ELF-1 (cell line): ENCODE measurements at places on chromosomes 5 and 9.
A peak's percentile ranks its signal among the peaks of the same experiment; 100 is the strongest.

DNA sequence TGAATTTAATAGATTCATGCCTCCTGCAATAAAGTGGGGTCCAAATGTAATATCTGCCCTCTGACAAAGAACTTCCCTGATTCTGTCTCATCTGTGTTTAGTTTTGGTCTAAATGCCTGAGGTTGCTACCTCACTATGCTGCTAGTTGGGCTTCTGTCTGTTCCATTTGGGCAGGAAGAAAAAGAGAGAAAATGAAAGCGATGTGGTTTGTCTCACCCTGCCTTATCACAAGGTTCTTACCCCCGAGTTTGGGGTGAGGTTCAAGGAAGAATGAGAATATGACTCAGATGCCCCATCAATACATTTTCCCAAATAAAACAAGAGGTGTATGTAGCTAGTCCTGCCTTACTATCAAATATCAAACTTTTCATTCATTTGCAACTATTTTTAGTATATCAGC lies 132.1 kb upstream of the MTAP start:
- no peak for DNase-seq

DNA sequence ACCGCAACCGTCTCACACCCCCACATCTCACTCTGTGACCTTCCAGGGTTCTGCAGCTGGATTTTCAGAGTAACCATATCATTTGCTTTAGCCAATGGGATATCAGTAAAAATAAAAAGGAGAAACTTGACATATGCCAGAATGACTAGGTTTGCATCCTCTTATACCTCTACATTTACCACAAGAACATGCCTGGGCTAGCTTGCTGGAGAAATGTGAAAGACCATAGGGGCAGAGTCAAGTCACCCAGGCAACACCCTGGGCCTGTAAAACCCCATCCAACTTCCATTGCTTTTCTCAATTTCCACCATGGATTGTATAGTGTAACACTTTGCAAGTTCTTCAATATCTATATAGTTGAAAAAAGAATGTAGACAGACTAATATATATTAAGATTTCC lies 731.1 kb downstream of the PTPRD start:
- DNase-seq = no peak

GRCh38 chr5:64869419-64869818 lies 100.7 kb downstream of the CWC27 start:
- no peak for DNase-seq

- DNase-seq = no peak
Measured at GRCh38 chr9:109865521-109865920, 85.5 kb downstream of the PALM2AKAP2 start.

DNA sequence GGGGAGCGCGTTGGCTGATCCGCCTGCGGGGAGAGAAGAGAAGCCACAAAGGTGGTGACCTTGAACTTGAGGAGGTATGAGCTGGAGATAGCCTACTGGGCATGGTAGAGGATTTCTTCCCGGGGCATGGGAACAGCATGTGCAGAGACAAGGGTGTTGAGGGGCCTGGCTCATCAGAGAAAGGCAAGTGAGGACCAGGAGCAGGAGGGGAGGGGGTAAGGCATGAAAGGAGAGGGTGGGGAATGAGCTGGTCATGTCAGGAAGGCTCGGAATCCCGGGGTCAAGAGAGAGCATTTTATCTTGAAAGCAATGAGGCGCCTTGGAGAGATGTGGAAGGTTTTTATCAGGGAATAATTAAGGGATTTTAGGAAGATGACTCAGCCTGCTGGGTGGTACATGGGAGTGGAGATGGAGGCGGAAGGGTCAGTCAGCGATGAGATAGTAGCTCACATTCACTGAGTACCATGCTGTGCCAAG lies 121.1 kb downstream of the LHX2 start:
- peak; percentile 54 for DNase-seq

- DNase-seq = no peak
Measured at GRCh38 chr9:85344901-85345300, 396.9 kb downstream of the AGTPBP1 start.

- no peak for DNase-seq
Measured at GRCh38 chr9:89806371-89807100, 201.7 kb downstream of the GADD45G start.

- DNase-seq = no peak
Measured at GRCh38 chr9:94706922-94707321, 19.6 kb upstream of the AOPEP start.

DNA sequence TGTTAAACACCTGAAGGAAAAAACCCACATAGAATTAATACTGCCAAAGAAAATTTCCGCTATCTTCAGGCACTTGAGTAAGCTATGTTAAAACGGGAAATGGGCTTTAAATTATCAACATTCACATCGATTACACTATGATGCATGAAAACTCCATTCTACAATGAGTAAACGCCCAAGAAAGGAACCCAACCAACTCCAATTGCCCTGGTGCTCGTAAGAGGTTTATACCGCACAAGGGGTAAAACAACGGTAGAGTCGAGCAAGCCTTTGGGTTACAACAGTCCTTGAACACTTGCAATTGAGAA lies 1.0 kb downstream of the AGTPBP1 start:
- DNase-seq = no peak

DNA sequence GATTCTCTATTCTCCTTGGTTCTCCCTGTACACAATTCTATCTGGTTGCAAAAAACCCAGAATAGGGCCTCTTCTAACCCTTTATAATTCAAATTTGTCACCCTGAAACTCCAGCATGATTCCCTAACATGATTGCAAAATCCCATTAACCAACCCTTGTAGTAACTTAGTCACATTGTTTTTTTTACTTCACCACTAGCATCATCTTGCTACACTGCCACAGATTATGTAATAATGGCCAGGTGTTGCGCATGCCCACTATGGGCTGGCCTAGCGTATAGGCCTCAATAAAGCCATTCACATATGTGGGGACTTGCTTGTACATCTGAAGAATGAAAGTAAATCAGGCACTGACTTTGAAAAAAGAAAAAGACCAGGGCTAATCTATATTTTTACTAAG lies 25.7 kb downstream of the FAM170A start:
- no peak for DNase-seq

GRCh38 chr5:118614731-118615456 lies 373.5 kb downstream of the DTWD2 start:
- DNase-seq = no peak

- DNase-seq = no peak
Measured at GRCh38 chr5:30287890-30288289, 905.6 kb upstream of the CDH6 start.

GRCh38 chr5:76626738-76627137 lies 3.5 kb upstream of the F2RL2 start:
- no peak for DNase-seq

GRCh38 chr5:14712666-14713065 lies 48.1 kb downstream of the OTULIN start:
- DNase-seq = no peak

- DNase-seq = no peak
Measured at GRCh38 chr5:92581690-92582089, 999.3 kb downstream of the NR2F1-AS1 start.

DNA sequence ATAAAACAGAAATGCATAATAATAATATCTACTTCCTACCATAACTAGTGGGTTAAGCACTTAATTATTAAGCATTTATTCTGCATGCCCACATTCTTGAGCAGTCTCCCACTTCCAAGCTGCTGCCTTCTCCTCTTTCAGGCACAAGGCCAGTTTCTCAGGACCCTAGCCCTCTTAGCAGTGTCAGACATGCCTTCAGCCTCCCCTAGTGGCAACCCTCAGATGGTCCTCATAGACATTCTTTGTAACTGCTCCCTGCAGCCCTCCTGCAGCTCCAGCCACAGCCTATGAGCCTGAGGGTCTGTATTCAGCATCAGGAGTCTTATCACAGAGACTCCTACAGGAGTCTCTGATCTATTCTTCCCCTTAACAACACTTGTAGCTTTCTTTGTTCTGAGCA lies 3.9 kb downstream of the IL9 start:
- peak; percentile 86 for DNase-seq

DNA sequence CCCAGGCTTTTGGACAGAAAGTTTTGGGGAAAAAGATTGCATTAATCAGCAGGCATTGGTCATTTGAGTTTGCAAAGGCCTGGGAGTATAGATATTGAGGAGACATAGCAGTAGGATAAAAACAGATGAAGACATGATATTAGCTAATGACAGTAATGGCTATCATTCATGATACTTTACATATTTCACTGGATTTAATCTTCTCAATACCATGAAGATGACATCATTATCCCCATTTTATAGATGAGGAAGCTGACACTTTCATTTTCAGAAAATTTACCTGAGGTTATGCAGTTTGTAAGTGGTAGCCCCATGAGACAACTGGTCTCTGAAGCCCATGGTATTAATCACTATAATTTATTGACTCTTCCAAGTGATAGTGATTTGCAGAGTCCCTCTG lies 23.0 kb downstream of the GLRA1 start:
- no peak for DNase-seq

- DNase-seq = no peak
Measured at GRCh38 chr5:150851039-150851438, 4.7 kb downstream of the IRGM start.

DNA sequence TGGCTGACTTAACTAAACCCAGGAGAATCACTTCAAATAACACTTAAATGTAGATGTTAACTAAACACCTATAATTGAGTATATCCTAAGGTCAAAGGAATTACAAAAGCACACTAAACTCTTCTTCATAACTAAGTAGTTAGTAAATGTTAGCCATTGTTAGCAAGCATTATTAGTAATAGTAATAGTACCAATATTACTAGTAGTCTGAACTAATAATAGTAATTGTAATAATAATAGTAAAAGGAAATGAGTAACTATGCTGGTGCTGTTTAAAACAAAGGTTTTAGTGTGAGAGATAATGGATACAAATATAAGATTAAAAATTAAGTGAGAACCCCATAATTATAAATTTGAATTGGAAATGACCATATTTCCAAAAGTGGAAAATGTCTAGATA lies 641.9 kb upstream of the RORB start:
- DNase-seq = no peak

DNA sequence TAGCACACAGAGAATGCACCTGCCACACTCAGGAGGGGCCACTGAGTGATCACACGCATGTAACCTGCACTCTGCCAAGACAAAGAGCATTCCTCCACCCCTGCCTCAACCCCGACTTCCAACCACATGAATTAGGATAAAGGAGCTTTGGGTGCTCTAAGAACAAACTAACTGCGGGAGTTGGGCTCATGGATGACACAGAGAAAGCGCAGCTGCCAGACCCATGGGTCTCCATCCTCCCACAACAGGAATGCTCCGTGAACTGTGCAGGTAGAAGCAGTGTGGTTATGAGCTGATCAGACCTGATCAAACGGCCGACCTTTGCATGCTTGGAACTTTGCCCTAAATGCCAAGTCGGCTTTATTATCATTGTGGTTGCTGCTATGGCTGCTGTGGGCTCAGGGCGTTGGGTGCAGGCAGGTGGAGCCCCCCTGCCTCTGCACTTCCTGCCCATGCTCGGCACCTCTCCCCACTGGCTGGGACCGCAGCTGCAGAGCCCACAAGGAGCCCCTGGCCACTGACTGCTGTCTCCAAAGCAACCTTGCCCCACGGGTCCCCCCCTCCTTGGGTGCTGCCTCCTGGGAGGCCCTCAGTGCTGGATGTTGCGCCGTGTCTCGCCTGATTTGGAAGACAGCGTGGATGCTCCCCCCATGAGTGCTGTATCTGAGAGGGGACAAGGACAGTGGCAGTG lies 2.6 kb upstream of the SLC6A3 start:
- no peak for DNase-seq

GRCh38 chr5:115432691-115433090 lies 111.9 kb downstream of the FEM1C start:
- DNase-seq = no peak

- DNase-seq = peak; percentile 67
Measured at GRCh38 chr5:60287174-60287771, 393.7 kb upstream of the PDE4D start.

DNA sequence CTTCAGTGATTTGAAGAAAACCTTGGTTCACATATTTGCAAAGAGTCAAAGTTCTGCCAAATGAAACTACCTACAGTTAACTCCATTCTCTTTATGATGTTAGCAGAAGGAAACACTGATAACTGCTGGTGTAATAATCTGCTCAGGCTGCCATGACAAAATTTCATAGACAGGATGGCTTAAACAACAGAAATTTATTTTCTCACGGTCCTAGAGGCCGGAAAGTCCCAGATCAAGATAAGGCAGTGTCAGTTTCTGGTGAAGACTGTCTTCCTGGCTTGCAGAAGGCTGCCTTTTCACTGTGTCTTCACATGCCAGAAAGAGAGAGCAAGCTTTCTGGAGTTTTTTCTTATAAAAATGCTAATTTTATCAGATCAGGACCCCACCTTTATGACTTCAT lies 102.4 kb upstream of the PARP8 start:
- no peak for DNase-seq

DNA sequence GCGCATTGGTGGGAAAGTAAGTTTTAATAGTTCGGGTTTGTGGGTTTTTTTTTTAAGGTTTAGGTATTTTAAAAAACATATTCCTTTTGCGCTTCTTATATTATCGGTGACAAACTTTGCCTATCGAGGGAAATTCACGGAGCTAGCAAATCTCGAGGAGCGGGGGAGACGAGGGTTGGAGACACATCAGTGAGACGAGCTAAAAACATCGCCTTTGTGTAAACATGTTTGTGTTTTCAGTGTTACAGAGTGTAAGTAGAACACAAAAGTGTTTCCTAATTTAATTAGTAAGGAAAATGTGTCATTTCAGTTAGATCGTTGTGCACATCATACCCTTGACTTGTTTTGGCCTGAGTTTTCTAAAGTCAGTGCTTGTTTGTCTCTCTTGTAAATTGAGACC lies 945 bp downstream of the BTF3 start:
- no peak for DNase-seq

DNA sequence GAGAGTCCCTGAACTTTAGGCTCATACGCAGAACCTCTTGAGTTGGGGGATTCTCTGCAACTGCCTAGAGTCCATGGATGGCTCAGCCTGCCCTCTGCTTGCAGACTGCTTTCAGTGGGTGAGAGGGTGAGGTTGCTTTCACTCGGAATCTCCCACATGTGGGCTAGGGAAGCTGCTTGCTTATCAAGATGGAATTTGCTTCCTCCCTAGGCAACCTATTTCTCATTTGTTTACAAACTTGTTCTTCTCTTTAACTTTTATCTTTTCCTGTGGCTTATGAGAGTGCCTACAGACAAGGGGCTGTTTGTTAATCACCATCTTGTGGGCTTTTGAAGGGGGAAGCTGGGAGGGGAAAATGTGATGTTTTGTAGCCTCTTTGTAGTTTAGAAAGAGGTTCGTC lies 10.0 kb downstream of the TLE4 start:
- peak; percentile 13 for DNase-seq

DNA sequence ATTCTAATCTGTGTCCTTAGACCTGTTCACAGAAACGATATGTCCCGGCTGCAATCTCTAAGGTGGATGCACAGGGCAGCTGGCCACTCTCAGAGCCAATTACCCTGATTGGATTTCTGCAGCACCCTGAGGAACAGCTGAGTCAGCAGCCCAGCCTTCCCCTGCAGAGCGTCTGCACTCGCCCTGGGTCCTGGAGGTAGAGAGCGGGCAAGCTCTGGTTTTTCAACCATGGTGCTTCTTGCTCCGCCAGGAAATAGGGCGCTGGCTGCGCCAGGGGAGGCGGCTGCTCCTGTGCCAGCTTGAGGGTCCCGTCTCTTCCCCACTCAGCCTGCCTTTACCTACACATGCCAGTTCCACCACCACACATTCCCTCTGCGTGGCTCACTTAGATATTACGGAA lies 19.2 kb downstream of the NDUFS6 start:
- no peak for DNase-seq
